CD4-positive, alpha-beta T cell treated with Interleukin-4 for 4 hours (primary cell): ENCODE measurements at places on chromosomes 6 and 20.

GRCh38 chr6:99195986-99196655 is 153.4 kb downstream of the FAXC start:
- DNase-seq, result no peak

- no peak for DNase-seq
Observed at GRCh38 chr20:10805764-10806163, 132.0 kb upstream of the JAG1 start.

DNA sequence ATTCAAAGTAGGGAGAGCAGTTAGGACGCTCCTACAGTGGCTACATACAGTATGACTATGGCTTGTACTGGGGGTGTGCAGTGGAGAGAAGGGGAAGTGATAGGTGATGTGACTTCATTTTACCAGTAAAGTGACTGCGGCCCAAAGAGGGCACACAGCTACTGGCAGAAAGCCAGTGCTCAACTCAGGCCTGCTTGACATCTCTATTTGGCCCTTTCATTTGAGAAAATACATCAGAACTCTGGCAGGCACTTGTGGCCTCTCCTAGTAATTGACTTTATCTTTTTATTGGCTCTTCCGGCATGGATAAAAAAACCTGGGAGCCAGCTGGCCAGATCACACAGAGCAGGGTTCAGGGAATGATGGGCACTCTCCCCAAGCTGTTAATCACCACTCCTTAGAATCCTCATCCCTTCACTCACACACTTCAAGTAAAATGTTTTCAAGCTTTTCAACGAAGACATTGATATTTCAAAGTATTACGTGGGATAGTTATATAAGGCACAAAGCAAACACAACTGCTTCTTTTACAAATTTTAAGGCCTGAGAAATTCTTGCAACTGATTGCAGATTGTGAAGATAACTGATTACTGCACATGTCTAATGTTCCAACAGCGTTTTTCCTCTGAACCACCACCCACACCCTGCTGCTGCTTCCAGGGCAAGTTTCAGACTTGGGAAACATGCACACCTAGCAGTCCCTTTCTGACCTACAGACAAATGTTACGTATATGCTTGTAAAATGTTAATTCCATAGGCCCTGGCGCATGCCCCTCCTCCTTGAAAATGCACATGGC is 73.5 kb downstream of the TNFRSF21 start:
- no peak for DNase-seq

DNA sequence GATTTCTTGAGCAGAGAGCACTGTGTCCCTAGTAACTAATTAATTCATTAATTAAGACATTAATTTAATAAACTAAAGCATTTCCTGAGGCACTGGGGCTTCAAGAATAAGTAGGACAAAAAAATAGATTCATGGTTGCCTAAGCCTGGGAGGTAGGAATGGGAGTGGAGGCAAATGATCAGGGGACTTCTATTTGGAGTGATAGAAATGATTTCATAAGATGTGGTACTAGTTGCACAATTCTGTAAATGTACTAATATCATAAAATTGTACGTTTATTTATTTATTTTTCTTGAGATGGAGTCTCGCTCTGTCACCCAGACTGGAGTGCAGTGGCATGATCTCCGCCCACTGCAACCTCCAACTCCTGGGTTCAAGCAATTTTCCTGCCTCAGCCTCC is 287.2 kb downstream of the KHDC1L start:
- no peak for DNase-seq

- DNase-seq, result no peak
Observed at GRCh38 chr20:63255931-63256704, 1.9 kb upstream of the NKAIN4 start.

GRCh38 chr20:12670301-12670700 is 338.5 kb upstream of the SPTLC3 start:
- no peak for DNase-seq
